Heart left ventricle (tissue), 16 donors: ENCODE measurements at places on chromosomes 16 and 17.

- no peaks in the 10 kb centered on the region for H3K4me1 ChIP-seq
- no peak overlapping the region for H3K4me3 ChIP-seq
- no peak for DNase-seq
- no peak overlapping the region for H3K27ac ChIP-seq
- no peaks in the 10 kb centered on the region for H3K36me3 ChIP-seq
Observed at GRCh38 chr17:70107441-70107840, 32.4 kb downstream of the KCNJ16 start.

GRCh38 chr16:73011926-73012325 lies 36.0 kb downstream of the ZFHX3 start:
- no peak for DNase-seq
- no peaks in the 10 kb centered on the region for H3K27me3 ChIP-seq
- no peak overlapping the region for H3K27ac ChIP-seq

GRCh38 chr17:75404223-75404730 lies 1.2 kb downstream of the GRB2 start:
- peak; percentile 61 for DNase-seq
- H3K27me3 ChIP-seq, result no peaks in the 10 kb centered on the region
- H3K36me3 ChIP-seq, result no peaks in the 10 kb centered on the region

- H3K4me3 ChIP-seq, result no peak overlapping the region
- H3K27me3 ChIP-seq, result no peaks in the 10 kb centered on the region
- no peak for DNase-seq
Observed at GRCh38 chr17:28325211-28325610, 6.2 kb downstream of the TMEM97 start.

DNA sequence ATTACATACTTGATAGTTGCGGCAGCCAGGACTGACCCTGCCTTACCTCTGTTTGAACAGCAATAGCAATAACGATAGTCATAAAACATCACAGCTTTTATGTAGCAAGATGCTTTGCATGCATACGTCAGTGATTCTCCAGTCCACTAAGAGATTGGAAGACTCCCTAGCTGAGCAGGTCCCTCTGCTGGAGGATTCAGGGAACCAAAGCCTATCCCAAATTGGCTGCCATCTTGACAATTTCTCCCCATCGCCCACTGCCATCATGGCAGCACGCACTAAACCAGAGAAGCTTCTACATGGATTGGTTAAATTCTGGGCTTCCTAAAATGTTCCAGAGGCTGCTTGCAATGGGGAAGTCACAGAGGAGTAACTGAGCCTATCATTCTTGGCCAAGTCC lies 360.6 kb upstream of the XYLT1 start:
- no peak for DNase-seq
- H3K27ac ChIP-seq, result no peak overlapping the region
- no peaks in the 10 kb centered on the region for H3K4me1 ChIP-seq
- no peaks in the 10 kb centered on the region for H3K36me3 ChIP-seq
- no peak overlapping the region for H3K4me3 ChIP-seq
- H3K27me3 ChIP-seq, result no peaks in the 10 kb centered on the region
